ENCODE measurements at places on chromosomes 13 and 19.
A peak's percentile ranks its signal among the peaks of the same experiment; 100 is the strongest.

- DNase-seq = no peak
These were observed 480.5 kb upstream of the SPRY2 start for GRCh38 chr13:80821466-80821865.

GRCh38 chr19:1862068-1862423 is 1.3 kb downstream of the KLF16 start:
- DNase-seq = no peak

DNA sequence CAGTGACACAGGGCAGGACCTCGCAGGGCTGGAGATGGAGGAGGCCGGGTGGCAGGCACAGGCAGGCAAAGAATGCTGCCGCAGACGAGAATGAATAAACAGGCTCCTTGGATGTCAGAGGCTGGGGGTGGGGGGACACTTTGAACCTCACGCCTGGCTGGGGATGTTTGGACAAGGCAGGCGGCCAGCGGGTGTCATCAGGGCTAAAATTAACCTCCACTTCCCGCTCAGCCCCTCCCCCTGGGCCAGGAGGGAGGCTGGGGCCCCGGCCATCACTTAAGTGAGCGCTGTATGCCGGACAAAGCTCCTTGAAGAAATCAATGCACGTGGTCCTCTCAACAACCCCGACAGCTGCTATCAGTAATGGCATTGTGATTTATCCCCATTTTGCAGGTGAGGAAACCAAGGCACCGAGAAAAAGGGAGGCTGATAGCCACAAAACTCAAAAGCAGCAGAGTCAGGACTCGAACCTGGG is 10.3 kb upstream of the FUT5 start:
- DNase-seq = no peak

DNA sequence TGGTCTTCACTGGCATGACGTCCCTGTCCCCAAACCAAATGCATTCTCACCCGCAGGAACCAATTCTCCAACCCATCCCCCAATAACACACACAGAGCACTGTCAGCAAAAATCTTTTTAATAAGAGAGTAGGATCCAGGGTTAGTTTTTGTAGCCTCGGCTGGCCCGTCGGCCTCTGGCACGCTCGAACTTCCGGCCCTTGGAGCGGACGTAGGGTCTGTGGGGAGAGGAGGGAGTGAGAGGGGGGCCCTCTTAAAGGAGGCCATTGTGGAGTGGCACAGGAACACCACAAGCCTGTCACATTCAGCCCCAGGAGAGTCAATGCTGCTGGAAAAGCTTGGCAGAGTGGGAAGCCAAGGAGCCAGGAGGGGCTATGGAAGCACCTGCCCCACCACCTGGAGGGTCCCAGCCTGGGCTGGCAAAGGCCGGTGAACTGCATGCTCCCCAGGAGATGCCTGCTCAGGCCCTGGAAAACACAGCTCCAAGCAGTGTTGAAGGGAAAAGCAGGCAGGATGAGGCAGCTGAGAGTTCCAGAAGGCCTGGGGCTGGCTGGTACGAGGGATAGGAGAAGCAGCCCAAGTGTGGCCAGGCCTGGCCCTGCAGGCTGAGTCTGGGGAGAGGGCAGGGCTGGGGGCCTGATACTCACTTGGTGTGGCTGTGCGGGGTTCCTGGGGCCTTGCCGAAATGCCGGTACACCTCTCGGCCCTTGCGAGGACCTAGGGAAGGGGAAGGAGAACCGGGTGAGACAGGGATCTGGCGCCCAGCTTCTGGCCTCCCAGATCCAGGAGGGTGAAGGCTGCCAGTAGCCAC is 560 bp upstream of the FAM83E start:
- peak; percentile 17 for DNase-seq

GRCh38 chr19:54415208-54415900 is at the start of gene TTYH1:
TSS of gene TTYH1 (plus strand) at chr19:54415464. CDS start at chr19:54415553, 89 bp downstream.
- DNase-seq = no peak

GRCh38 chr19:38120471-38121025 is 103.5 kb downstream of the DPF1 start:
- no peak for DNase-seq

DNA sequence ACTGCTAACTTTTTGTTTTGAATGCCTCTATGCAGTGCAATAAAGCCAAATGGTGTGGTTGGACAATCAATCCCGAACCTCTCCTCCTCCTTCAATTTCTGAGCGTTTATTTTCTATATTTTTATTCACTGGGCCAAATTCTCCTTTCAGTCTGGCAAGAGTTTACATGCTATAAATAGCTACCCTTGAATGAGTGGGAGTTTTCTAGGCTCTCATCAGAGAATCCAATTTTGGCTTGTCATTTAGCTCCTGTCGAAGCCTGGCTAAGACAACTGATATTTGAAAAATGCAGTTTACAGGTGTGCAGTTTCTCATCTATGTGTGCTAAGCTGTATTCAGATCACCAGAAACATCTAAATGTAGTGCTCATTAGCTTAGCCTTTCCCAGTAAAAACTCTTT is 61.8 kb downstream of the OLFM4 start:
- DNase-seq = no peak

- DNase-seq = no peak
These were observed 543.0 kb downstream of the IRS2 start for GRCh38 chr13:109243311-109243951.

GRCh38 chr13:88824218-88824617 is 1153.0 kb downstream of the SLITRK5 start:
- no peak for DNase-seq

DNA sequence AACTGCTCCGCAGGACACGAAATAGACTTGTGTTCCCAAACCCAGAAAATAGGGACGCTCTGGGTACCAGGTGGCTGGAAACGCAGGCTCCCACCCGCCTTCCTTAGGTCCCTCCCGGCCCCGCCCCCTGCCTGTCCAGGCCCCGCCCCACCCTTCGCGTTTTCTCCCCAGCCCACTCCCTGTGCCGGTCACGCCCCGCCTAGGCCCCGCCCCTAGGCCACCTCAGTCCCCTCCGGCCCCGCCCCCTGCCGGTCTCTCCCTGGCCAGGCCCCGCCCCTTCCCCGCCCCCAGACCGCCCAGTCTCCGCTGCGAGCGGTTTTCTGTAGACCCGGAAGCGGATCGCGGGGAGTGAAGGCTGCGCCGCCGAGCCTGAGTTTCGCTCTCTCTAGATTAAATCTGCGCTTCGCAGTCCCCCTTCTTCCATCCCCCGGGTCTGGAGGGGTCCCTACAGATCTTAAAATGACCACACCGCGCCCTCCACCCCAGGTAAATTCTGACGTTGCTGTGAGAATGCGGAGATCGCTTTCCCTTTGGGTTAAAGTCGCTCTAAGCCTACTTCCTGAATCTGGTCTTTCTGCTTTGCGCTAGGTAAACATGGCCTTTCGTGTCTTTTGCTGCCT is 3.7 kb upstream of the ZNF665 start:
- peak; percentile 42 for DNase-seq

- no peak for DNase-seq
These were observed 12.5 kb downstream of the ANKRD10 start for GRCh38 chr13:110902370-110902769.

- DNase-seq = peak; percentile 19
These were observed 1.3 kb downstream of the TPP2 start for GRCh38 chr13:102598061-102598460.

GRCh38 chr13:98506322-98506721 is 70.6 kb downstream of the STK24 start:
- no peak for DNase-seq

GRCh38 chr19:16301999-16302694 is 22.5 kb upstream of the KLF2 start:
- DNase-seq = no peak
